Karpas-422 (cell line): ENCODE measurements at places on chromosomes 6 and 20.

- no peak for DNase-seq
Observed at GRCh38 chr6:157656437-157656997, 166.5 kb upstream of the SNX9 start.

- DNase-seq, result no peak
Observed at GRCh38 chr20:51715163-51715855, 52.9 kb downstream of the ATP9A start.

DNA sequence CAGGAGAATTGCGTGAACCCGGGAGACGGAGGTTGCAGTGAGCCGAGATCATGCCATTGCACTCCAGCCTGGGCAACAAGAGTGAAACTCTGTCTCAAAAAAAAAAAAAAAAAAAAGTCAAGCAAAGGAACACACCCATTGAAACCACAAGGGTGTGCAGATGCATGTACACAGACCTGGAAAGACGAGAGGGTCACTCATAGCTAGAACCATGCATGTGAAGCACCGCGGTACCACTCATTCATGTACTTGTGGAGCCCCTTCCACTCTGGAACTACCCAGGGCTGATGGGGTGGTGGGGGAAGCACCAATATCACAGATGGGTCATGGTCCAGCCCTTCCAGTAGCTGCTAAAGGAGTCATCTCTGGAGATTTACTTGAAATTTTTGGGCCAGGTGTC lies 7.4 kb upstream of the TJAP1 start:
- no peak for DNase-seq

GRCh38 chr20:34111702-34112599 lies at the start of gene EIF2S2:
Gene EIF2S2 (minus strand): TSS chr20:34112243. CDS start chr20:34112110, 133 bp downstream.
- DNase-seq, result peak; percentile 99

- DNase-seq, result peak; percentile 55
Observed at GRCh38 chr6:27144740-27145079, 102.8 kb upstream of the PRSS16 start.

DNA sequence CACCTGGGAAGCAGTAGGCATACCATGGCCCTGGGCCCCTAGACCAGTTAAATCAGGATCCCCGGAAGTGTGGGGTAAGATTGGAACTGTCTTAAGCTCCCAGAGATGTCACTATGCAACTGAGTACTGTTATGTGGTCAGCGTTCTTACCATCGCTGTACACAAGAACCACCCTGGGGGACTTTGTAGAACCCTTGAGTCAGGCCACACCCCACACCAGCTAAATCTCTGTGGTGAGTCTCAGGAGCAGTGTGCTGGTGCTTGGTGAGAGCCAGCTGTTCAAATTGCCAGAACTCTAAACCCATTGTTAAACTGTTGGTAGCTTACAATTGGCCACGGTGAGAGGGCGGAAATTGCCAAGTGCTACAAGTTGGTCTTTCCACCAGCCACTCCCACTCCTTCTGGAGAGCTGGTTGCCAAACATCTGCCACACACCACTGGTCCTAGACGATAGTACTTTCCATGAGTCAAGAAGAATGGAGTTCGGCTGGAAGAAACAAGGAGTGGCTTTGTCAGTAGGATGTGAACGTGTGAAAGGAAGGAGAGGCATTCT lies 80.5 kb upstream of the SYNDIG1 start:
- DNase-seq, result no peak

DNA sequence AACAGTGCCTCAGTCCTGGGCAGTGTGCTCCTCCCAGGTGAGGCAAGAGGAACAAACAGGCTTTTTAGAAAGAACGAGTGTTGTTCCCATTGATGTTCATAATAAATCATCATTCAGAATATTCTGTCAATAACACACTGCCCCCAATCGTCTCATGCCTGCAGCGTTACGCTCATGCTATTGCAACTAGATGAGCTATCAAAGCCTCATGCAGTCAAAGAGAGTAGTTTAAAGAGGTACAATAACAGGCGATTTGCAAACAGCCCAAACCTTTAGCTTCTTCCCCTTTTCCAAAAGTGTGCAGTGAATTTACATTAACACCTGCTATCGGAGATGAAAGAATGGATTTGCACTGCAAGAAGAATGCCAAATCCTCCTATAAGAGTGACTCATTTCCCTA lies 1164.7 kb upstream of the MAP3K7 start:
- no peak for DNase-seq

DNA sequence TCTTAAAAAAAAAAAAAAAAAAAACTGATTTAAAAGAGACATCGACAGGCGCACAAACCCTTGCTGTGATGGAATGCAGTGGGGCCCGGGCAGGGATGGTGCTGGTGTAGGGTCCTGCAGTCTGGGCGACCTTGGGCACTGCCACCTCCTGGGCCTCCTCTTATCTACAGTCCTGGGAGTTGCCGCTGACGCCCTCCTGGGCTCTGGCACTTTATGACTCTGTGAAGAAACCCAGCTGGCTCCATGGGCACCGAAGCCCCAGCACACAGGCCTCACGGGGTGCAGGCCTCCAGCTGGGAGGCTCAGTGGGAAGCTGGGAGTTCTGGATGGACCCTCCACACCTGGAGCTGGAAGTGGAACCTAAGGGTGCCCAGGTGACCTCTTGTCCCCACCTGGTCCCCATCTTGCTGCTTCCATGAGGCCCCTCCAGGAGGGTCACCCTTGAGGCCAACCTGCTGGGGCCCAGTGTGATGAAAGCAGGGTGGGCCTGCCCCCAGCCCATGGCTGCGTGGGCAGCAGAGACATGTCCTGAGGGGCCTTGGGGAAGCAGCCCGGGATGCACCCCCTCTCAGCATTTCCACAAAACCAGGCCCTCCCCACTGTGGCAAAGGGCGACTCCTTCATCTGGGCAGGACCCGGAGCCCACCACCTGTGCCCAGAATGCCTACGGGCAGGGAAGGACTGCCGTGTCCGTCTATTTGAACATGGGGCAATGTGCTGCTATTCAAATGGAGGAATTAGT lies 104.9 kb downstream of the ASXL1 start:
- DNase-seq, result no peak

- no peak for DNase-seq
Observed at GRCh38 chr6:84618046-84618752, 146.2 kb downstream of the TBX18 start.

DNA sequence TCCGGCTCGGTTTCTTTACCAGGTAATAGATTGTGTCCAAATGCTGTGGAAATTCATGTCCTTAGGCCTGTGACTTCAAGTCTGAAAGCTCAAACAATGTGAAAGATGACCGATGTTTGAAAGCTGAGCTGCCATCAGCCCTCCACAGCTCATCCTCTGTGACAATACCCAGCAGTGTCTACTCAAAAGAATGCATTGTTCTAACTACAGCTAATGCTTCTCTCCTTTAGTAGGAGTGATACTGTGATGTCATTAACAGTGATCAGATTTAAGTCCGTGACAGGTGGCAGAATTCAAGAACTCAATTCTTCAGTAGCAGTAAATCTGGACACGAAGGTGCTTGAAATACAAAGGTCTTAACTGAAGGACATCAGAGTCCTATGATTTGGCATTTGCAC lies 97.3 kb downstream of the RCAN2 start:
- no peak for DNase-seq

DNA sequence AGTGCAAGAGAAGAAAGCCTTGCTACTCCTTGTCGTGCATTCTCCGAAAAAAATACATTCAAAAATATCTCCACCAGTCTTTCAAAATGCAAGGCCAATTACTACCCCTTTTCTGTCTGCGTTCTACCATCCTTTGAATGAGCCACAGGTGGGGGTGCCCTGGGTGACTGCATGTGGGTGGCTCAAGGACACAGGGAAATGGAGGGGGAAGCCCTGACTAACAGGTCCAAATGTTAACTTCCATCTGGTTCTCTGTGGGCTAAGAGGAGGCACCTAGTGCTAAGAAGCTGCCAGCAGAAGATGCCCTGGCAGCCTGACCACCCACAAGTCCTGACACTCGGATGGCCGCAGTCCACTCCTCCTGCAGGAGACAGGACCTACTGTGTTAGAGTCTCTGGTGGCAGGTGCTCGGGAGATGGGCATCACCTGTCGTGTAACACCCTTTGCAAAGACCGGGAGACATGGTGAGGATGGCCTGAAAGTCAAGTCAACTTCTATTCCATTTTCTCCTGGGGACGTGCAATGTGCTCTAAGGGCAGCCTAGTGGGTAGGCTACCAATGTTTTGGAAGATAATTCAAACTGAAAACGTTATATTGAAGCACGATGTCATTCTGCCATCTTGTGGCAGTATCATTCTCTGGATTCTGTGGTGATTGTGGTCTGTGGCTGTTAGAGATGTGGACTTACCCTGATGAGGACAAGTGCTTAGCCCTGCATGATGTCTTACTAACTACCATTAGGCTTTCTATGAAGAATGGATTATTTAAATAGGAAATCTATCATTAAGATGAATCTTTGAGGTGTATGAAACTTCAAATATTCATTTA lies 27.4 kb upstream of the IGF2R start:
- DNase-seq, result peak; percentile 70

DNA sequence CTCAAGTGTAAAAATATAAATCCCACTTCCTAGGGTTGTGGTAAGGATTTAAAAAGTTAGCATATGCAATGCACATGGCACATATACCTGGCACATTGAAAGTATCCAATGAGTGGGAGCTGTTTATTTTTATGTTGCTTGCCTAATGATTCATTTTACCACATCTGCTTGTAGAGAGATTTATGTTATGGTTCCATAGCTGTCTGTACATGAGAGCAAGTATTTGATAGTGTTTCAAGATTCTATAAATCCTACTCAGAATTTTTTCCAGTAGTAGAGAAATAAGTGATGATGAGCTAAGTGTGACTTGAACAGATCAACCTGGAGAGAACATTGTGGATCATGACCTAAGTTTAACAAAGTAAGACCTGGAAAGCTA lies 125.3 kb upstream of the SPTLC3 start:
- no peak for DNase-seq

DNA sequence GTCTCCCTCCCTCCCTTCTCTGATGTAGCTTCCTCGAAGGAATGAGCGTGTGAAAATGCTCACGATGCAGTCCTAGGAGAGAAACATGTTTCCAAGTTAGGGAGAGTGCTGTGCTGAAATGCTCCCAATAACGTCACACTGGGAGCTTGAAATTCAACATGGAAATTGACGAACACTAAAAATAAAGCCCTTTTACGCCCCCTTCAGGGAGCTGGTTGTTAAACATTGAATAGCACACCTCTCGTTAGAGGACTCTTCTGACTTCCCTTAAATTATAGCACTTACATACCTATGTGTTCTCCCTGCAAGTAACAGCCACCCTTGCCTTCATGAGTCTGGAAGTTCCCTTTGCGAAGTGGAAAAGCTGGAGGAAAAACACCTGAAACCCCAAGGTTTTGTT lies 88.6 kb downstream of the BFSP1 start:
- peak; percentile 63 for DNase-seq

GRCh38 chr6:134911547-134911946 lies 38.4 kb downstream of the ALDH8A1 start:
- DNase-seq, result no peak

DNA sequence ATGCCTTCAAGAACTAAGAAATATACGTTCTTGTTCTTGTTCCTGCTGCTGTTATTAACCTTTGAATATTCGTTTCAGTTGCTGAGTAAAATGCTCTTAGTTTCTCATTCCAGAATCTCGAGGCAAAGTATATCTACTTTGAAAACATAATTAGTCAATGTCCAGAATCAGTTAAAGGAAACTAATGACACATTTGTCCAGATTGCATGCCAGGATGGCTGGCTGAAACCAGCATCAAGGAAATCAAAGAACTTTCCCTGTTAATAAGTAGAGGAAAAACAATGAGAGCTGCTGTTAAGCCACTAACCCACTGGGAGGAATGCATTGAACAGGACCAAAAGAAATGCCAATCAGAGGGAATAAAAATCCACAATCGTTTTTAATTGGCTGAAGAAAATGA lies 196.9 kb downstream of the ALDH8A1 start:
- DNase-seq, result no peak

DNA sequence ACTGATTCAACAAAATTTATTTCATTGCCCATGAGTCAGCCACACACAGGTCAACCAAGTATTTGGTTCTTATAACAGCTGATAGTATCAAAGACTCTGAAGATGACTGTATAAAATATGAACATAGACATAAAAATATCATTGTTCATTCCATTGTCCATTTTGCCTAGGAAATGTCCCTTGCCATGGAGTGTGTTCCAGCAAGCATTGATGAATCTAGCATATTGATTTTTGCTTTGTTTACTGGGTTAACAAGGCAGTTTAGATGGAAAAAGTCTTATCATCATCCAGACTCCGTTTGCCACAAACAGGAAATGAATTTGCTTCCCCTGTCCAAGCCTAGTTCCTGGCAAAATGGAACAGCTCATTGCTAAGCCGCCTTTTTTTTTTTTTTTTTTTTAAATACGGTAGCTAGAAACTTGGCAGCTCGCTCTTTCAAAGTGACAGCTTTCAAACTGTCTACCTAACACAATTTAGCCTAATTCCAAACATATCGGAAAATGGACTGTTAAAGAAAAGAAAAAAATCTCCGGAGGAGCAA lies 7.5 kb downstream of the F13A1 start:
- DNase-seq, result no peak

- DNase-seq, result peak; percentile 86
Observed at GRCh38 chr6:70371454-70372105, 41.7 kb upstream of the FAM135A start.

DNA sequence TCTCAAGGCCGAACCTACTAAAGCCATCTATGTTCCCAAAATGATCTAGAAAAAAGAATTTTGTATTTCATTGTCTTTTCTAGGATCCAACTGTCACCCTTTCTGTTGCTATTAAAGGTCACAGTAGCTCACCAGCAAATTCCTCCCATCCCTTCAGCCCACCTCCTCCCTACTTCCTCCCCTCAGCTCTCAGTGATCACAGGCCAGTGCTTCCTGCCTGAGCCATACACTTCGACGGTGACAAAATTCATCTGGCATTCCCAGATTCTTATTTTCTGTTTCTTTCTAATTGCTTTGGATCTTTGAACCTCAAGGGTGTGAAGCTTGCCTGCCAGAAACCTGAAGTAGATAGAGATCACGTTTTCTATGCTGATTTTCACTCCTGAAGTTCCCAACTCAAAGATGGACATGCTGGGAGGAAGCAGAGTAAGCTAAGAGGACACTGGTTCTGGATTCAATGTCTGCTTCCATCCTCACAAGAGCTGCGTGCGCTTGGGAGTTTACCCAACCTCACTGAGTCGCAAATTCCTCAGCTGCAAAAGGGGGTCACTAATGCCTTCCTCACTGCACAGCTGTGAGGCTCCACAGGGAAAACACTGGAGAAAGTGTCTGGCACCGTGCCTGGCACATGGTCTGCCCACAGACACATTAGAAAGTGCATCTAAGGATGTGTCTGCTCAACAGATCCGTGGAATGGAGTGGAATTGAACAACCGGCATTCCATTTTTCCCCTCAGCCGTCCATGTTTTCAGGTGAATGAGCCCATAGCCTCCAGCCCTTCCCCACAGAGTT lies 34.5 kb downstream of the MDGA1 start:
- no peak for DNase-seq

GRCh38 chr6:7373739-7374138 lies 15.8 kb downstream of the CAGE1 start:
- DNase-seq, result no peak

DNA sequence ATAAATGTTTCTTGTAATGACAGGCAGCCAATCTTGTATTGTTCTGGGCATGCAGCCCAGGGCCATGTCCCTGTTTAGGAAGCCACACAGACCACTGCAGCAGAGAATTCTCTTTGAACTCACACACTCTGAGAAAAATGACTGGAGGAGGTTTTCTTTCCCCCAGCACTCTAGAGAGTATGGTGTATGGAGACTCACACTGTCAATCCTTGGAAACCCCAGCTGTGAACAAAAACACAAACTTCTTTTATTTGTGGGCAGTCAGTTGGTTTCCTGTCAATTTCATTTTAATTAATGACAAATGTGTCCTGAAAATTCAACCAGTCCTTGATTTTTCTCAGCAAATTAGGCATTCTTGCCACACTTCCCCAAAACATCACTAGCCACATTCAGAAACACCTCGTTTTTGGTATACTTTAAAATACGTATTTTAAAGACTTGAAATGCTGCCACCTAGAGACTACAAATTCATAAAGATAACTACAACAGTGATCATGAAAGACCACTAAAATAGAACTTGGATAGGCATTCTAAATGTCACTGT lies 52.9 kb upstream of the UFL1 start:
- peak; percentile 61 for DNase-seq
